Mammary epithelial cell (primary cell): ENCODE measurements at places on chromosomes 6 and 20.

DNA sequence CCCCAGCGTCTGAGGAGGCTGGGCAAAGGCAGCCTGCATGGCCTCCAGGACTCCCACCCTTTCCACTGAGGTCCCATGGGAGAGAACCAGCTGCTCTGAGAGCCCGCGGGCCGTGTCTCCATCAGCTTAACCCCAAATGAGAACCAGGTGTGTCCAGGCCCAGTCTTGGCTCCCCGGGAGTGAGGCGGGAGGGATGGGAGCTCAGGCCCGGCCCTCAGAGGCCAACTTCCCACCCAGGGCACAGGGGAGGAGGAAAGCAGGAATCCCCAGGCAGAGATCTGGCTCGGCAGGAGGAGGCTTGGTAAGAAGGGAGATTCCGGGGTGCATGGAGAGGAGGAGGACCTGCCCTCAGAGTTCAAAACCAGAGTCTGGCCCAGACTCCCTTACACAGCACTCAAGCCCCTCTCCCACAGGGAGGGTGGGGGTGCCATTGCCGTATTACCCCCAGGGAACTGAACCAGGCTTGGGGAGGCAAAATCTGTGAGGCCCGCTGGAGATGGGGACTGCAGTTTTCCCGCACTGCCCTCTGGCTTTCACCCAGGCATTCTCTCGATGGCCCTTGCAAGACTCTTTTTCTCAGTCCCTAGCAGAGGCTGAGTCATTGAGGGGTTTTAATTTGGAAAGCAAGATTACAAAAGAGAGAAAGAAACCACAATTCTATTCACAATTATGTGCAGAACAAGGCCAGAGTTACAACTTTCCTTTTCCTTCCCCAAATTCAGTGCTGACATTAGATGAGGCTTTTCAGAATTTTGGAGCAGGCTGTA, 17.1 kb downstream of the FOXF2 start:
- DNase-seq: no peak

GRCh38 chr20:13322621-13323020, 101.5 kb downstream of the ISM1 start:
- no peak for DNase-seq

GRCh38 chr6:120304223-120304622, 954.7 kb upstream of the MAN1A1 start:
- DNase-seq: no peak

- peak; percentile 87 for DNase-seq
Measured at GRCh38 chr6:47483853-47484546, 6.4 kb downstream of the CD2AP start.

DNA sequence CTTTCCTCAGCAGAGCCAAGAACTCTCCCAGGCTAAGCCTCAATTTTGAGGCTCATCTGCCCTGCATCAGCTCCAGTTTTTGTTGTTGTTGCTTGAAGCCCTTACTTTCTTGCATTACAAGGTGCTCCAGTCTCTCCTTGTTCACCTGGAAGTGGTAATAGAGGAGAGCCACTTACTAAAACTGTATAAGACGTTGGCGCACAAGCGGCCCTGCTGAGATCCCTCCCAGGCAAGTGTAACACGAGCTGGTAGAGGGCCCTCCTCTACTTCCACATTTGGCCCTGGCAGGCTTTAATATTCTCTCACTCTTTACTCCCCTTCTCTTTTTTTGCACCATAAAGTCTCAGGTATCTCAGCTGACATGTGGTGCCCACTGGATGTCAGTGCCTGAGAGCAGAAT, 19.5 kb downstream of the GCM2 start:
- DNase-seq: no peak

GRCh38 chr6:159045801-159046200, 1.0 kb upstream of the TAGAP start:
- no peak for DNase-seq

GRCh38 chr6:159094444-159095252, 49.9 kb upstream of the TAGAP start:
- no peak for DNase-seq

DNA sequence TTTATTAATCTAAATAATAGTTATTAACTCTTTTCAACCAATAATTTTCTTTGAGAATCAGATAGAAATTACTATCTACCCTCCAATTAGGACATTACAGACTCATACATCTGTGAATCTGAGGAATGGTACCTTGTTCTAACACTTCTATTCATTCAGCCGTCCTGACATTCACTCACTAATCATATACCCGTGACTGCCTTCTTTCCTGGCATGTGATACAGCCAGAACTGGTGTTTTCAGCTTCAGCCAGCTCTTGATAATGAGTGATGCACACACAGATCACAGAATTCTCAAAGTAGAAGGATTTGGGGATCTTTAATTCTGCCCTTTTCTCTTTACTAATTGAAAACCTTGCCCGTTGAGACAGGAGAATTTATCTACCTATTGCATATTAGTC, 499.9 kb downstream of the UTRN start:
- DNase-seq: no peak

DNA sequence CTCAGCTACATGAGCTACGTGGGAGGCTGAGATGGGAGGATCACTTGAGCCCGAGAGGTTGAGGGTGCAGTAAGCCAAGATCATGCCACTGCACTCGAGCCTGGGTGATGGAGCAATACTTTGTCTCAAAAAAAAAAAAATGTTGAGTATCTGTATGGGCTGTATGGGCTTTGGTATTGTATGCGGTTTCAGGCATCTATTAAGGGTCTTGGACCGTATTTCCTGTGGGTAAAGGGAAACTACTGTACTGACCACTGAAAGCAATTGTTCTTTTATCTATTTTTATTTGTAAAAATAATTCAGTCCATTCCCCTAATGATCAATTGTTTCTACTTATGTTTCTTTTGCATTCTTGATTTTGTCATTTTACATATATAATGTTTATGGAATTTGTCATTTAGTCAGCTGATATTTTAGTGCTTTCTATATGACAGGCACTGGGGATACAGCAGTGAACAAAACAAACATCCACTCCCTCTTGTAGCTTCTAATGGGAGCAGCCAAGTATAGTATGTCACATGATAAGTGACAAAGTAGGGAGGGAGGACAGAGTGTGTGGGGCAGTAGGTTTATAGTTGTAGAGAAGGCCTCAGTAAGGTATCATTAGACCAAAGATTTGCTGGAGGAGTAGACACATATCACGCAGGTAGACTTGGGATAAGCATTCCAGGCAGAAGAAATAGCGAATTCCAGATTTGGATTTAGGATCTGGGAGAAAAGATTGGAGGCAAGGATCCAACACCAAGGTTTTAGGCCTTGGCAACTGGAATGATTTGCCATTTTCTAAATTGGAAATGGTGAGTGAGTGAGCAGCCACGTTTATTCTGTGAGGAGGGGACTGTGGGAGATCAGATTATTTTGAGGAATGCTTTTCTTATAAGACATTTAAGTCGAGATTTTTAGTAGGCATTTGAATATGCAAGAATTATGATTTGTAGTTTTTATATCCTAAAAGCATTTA, 6.0 kb downstream of the PCMT1 start:
- DNase-seq: no peak

DNA sequence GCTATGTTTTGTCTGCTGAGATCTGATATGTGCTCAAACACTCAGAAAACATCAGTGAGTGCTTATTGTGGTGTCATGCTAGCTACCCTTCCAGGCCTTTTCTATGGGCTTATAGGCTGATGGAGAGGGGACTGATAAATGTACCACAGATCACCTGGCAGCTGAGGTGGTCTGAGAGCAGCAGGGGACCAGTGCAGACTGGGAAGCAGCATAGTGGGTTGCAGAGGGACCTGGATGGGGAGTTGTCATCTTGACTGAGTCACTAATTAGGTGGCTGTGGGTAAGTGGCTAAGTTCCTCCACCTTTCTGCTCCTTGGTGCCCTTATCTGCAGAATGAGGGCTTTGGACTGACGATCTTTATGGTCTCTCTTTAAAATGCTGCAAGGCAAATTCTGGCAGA, 2.8 kb downstream of the TMEM200A start:
- no peak for DNase-seq

GRCh38 chr6:15386756-15387112, 140.9 kb downstream of the JARID2 start:
- DNase-seq: no peak
